Cerebellar nuclear complex (tissue), 1 donor: ENCODE measurements at places on chromosomes 4 and X.

- no peak for DNase-seq
Observed at GRCh38 chr4:829761-830600, 4.1 kb upstream of the CPLX1 start.

DNA sequence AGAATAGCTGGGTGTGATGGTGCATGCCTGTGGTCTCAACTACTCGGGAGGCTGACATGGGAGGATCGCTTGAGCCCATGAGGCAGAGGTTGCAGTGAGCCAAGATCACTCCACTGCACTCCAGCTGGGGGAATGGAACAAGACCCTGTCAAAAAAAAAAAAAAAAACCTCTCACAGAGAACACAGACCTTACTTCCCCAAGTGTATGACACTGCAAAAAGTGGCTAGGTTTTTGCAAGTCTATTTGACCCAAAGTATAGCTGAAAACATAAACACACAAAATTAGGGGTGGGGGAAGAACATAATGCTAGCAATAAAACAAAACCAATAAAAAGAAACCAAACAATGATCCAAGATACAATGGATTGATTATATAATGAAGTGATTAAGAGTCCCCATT, 6.7 kb downstream of the LAMP2 start:
- no peak for DNase-seq

GRCh38 chr4:110247591-110247990, 49.2 kb upstream of the ELOVL6 start:
- DNase-seq: no peak

DNA sequence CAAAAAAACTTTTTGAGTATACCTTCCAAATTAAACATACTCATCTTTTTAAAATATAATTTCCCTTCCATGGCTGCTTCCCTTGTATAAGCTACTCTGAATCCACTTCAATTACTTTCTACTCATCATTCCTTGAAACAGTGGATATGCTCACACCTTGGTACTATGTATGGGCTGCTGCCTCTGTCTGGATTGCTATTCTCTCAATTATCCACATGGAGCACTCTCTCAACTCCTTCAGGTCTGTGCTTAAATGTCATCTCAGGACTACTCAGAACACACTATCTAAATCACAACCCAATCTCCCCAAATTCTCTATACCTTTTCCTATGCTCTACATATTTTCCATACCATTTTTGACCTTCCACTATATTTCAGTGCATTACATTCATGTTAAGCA, 898.9 kb upstream of the EPHA5 start:
- DNase-seq: no peak

GRCh38 chrX:16552546-16552945, 97.4 kb upstream of the S100G start:
- DNase-seq: no peak

DNA sequence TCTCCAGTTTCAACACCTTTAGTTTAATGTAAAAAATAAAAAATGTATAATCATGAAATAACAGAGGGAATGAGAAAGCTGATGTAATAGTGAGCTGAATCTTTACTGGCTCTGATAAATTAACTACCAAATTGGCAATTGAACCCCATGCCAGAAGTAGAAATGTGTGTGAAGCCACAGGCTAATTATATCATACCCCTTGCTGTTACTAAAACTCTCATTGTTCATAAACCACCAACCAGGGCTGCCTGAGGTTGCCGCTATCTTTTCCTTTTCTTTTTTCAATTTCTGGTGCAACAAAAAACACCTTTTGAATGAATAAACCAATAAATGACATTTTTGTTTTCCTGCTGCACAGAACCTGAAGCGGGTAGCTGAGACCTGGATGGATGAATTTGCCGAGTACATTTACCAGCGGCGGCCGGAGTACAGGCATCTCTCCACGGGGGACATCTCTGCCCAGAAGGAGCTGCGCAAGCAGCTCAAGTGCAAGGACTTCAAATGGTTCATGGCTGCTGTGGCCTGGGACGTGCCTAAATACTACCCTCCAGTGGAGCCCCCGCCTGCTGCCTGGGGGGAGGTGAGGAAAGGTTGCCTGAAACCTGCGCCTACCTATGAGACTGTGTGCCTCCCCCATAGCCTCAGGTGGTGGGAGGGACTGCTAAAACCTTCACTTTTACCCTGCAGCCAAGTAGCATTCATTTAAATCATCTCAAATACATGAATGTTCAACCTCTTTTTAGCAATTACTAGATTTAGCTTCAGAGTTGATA, 216.7 kb upstream of the GALNT7 start:
- DNase-seq: no peak

DNA sequence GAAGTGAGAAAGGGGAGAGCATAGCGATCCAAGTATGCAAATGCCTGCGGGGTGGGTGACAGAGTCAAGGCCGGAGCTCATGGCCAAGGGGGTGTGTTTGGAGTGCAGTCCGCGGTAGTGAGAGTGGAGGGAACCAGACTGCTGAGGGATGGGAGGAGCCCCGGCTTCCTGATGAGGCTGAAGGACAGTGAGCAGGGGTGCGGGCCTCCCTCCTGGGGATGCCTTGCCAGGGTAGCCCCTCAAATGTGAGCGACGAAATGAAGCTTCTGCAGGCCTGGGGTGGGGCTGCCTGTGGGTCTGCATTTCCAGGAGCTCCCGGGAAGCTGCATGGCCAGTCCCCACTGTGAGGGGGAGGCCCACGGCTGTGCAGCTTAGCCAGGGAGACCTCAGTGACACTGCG, 45.0 kb downstream of the PSAPL1 start:
- DNase-seq: no peak

- DNase-seq: no peak
Observed at GRCh38 chr4:54234497-54235205, 5.6 kb downstream of the PDGFRA start.

- DNase-seq: no peak
Observed at GRCh38 chr4:113561092-113561491, 200.4 kb downstream of the CAMK2D start.

DNA sequence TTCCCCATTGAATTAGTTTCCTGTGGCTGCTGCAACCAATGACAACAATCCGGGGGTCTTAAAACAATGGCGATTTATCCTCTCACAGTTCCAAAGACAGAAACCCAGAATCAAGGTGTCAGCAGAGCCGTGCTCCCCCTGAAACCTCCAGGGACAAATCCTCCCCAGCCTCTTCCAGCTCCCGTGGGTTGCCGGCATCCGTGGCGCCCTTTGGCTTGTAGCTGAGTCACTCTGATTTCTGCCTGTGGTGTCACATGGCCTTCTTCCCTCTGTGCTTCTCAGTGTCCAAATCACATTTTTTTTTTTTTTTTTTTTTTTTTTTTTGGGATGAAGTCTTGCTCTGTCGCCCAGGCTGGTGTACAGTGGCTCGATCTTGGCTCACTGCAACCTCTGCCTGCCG, 64.5 kb upstream of the STX18 start:
- no peak for DNase-seq

DNA sequence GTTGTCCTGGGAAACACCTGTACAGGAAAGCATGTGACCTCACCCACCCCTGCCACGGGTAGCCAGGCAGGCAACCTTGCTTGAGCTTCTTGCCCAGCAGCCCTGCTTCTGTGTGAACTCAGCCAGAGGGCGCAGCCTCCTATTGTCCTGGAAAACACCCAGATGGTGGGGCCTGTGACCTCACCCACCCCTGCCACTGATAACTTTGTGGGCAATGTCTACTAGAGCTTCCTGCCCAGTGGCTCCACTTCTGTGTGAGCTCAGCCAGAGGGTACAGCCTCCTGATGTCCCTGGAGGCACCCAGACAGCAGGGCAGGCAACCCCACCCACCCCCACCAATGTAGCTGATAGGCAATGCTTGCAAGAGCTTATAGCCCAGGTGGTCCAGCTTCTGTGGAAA, 146.3 kb downstream of the DTHD1 start:
- no peak for DNase-seq

DNA sequence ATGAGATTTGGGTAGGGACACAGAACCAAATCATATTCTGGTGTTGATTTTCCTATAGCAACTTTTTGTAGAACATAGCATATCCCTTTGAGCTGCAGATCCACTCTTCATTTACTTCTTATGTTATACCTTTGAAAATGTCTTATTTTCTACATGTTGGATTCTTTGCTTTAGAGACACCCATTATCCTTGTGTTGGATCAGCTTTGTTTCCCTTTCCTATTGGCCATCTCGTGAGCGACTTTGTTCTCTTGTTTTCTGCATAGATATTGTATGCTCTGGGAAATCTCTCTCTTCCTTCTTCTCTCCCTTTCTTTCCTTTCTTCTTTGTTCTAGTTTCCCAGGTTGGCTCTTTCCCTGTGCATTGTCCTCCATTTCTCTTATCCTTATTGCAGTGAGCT, 59.6 kb downstream of the DRD5 start:
- DNase-seq: no peak

DNA sequence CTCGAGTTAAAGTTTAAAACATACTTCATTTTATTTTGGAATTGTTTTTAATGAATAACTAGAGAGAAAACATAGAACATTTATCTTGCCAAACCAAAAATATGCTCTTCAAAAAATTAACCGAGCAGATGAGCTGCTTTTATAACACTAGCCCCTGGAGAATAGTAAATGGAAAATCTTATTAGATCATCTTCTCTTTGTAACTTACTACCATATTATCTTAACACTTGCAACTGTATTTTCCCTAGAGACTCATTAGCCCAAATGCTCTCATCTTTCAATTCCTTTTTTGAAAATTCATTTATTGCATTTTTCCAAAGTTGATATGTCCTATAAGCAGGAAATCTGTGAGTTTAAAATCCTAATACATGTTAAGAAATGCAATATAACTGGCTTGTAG, 143.3 kb downstream of the CAMK2D start:
- no peak for DNase-seq

GRCh38 chrX:81208916-81209315, 7.0 kb downstream of the SH3BGRL start:
- no peak for DNase-seq

DNA sequence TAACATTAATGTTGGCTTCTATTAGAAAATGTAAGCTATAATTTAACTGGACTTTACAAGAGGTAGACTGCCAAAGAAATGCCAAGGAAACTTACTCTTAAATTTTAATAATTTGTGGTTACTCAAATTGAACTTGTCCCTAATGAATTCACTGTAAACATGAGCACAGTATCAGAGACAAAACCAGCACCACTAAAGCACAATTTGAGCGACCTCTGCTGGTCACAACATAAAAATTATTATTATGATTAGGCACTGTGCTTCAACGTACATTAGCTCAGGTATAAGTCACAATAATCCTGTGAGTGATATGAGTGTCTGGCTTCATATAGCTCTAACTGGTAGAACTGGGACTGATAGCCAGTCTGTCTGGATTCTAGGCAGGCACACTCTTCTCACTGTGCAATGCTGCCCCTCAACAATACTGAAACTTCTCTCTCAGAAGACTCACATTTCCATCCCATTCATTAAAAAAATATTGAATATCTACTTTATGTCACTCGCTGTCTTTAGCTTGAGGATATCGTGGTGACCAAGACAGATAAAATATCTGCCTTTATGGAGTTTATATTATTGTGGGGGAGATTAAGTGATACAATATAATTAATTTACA, 8.0 kb downstream of the NUDT6 start:
- DNase-seq: no peak

DNA sequence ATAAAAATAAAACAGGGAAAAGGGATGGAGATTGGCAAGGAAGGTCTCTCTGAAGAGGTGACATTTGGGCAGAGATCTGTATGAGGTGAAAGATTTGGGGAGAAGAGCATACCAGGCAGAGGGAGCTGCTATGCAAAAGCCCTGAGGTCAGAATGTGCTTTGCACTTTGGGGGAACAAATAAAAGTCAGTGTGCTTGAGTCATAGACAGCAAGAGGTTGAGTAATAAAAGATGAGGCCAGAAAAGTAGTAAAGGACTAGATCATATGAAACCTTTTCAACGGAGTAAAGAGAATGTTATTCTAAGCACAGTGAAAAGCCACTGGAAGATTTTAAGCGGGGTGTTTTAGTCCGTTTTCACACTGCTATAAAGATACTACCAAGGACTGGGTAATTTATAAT, 76.5 kb upstream of the TEX13A start:
- DNase-seq: no peak

GRCh38 chr4:178612733-178613132, 1170.5 kb upstream of the AGA start:
- DNase-seq: no peak

DNA sequence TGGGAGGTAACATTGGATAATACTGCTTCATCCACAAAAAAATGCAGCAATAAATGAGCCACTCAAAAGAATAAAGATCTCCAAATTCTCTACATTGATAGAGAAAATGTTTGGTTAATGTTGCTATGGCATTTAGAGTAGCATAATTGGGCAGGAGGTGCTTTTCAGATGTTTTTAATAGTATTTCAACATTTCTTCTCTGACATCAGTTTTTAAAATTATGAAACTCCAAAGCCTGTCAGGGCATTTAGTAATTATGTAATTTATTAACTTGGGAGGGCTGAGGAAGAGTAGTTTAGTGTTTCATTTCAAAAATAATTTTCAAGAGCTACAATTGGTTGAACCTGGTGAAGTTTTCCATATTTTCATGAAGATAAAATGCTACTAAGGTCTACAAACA, 211.3 kb upstream of the INTU start:
- DNase-seq: no peak

DNA sequence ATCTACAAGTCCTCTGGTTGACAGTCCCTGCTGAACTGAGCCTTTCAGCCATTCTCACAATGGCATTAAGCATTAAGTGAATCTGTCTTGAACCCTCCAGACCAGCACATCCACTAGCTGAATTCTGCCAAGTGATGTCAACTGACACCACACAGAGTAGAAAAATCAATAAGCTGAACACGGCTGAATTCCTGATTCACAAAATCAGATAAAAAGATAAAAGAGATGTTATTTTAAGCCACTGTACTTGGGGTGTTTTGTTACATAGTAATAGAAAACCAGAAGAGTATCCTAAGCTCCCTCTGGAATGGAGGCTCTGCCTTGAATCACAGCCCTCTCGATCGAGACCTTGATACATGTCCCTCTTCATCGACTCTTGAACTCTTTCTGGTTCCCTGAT, 336.5 kb downstream of the DMD start:
- DNase-seq: no peak
